Neuronal stem cell (in vitro differentiated cells): ENCODE measurements at places on chromosomes 16 and 17.

DNA sequence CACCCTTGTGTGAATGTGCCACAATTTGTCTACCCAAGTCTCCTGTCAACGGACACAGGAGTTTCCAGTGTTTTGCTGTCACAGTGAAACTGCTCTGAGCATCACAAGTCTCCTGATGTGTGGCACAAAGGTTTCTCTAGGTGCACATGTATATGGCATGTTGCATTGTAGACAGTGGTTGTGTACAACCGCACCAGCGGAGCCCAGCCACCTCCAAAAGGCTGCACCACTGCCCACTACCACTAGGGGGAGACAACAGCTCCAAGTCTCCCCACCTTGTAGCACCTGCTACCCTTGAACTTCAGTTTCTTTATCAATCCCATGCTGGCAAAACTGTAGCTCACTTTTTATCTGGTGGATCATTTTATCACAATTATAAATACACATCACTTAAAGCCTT lies 95.5 kb upstream of the ZNF469 start:
- no peak for DNase-seq

GRCh38 chr17:73782231-73782630 lies 138.0 kb upstream of the SDK2 start:
- no peak for DNase-seq

- no peak for DNase-seq
Measured at GRCh38 chr16:53636978-53637377, 66.7 kb downstream of the RPGRIP1L start.

DNA sequence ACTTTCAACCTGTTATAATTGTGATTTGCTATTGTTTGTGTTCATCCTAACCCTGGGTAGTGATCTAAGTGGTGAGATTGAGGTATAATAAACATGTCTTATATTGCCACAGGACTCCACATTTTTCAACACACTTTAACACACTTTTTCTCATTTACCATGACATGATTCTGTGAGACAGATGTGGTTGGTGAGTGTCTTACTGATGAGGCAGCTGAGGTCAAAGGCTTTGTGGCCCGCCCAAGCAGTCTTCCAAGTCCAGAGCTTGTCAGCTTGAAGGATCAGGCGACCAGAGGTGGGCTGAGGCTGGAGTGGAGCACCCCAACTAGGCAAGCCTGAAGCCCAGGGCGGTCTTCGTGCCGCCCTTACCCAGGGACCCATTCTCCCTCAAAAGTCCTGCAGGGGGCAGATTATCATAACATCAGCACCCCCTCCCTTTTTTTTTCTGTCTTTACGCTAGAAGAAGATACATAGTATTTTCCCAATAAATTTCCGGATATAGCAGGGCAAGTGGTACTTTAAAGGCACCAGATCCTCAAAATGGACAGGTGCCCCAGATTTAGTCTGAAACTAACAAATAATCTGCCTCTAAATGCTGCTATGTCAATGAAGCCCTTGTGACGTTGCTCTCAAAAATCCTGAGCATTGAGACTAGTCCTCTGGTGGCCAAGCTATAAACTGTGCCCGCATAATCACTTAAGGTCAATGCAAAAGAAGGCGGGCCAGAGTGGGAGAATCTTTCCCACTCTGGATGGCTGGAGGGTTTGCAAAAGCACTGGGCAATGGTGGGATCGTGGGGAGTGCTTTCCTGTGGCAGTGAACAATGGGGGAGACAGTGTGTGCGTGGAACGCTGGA lies 21.1 kb downstream of the KCTD19 start:
- no peak for DNase-seq

DNA sequence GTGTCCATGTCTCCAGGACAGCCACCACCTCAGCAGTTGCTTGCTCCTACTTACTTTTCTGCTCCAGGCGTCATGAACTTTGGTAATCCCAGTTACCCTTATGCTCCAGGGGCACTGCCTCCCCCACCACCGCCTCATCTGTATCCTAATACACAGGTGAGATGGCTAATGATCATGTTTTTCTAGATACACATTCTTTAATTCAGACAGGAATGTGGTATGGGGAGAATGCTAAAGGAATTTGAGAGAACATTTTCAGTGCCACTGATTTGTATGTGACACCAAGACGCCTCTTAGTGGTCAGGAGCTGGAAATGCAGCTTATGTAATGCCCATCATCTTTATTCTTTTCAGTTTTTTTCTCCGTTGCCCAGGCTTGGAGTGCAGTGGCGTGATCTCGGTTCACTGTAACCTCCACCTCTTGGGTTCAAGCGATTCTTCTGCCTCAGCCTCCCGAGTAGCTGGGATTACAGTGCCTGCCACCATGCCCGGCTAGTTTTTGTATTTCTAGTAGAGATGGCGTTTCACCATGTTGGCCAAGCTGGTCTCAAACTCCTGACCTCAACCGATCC lies 8.9 kb upstream of the RAPGEFL1 start:
- no peak for DNase-seq

- DNase-seq = no peak
Measured at GRCh38 chr17:4951486-4951885, 567 bp downstream of the ENO3 start.

DNA sequence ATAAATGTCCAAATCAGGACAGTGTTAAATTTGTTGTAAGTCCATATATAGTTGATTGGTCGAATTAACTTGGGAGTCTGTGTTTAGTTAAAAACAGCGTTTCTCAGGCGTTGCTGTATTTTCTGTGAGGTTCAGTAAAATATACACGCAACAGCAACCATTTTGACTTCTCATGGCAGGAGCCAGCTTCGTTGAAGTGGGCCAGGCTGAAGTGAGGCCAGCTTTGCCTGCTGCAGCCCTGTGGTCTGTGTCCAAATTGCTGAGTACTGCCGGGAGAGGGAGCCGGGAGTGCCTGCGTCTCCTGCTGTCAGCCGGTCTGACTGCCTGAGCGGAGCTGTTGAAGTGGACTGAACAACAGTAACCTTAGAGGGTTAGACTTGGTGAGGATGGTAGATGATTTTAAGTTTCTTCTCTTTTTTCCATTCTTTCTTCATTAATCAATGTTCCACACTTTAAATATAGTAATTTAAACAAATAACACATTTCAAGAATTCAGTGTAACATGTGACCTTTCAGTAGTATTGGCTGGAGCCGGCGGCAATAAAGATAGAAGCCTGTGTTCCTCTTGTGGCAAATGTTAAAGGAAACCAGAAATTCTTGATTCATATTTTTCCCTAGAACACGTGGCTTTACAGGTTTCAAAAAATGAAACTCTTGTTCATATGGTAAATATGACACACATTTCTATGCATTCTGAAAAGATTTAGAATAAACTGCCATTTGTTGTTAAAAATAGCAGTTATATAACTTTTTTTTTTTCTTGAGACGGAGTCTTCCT lies 37.0 kb upstream of the ZNF750 start:
- DNase-seq = no peak

GRCh38 chr17:46264456-46265198 lies 30.3 kb upstream of the LRRC37A start:
- DNase-seq = no peak

GRCh38 chr17:19021622-19022083 lies 17.1 kb upstream of the FAM83G start:
- no peak for DNase-seq

DNA sequence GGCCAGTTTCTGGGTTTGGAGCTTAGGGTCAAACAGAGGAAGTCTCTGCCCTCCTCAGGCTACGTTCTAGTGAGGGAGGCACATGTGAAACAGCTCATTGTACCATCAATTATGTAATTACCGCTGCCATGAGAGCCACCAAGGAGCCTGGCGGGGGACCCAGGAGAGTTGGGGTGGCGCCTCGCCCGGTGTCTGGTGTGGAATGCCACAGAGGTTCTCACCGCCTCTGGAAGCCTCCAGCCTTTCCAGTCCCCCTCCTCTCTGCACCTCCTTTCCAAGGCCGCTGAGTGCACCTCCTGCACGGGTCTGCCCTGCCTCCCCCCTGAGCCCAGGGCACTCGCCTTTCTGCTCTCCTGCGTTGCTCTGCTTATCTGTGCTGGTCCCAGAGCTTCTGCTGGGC lies 51.4 kb downstream of the SREBF1 start:
- no peak for DNase-seq

- no peak for DNase-seq
Measured at GRCh38 chr17:33517746-33518145, 224.7 kb upstream of the ASIC2 start.

DNA sequence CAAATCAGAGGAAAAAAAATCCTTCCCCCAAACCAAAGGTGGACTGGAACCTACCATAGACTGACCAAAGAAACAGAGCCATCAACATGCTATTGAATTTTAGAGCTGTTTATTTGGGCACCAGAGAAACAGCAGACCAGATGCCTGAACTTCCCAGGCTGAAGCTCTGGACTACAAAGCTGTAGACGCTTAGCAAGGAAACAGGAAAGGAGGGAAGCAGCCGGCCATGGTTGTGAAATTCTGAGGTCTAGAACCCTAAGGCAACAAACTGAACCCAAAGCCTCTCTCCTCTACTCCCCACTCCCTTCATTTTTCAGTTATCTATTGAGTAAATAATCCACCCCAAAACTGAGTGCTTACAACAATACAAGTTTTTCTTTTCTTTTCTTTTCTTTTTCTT lies 45.4 kb upstream of the MEIOC start:
- DNase-seq = no peak

GRCh38 chr16:65200156-65200773 lies 78.4 kb upstream of the CDH11 start:
- DNase-seq = no peak

- DNase-seq = no peak
Measured at GRCh38 chr17:15952916-15953790, 8.2 kb downstream of the ADORA2B start.

GRCh38 chr17:823501-823902 lies 41.3 kb downstream of the MRM3 start:
- no peak for DNase-seq
